Head of caudate nucleus (tissue), 42 donors: ENCODE measurements at places on chromosomes 4 and X.

DNA sequence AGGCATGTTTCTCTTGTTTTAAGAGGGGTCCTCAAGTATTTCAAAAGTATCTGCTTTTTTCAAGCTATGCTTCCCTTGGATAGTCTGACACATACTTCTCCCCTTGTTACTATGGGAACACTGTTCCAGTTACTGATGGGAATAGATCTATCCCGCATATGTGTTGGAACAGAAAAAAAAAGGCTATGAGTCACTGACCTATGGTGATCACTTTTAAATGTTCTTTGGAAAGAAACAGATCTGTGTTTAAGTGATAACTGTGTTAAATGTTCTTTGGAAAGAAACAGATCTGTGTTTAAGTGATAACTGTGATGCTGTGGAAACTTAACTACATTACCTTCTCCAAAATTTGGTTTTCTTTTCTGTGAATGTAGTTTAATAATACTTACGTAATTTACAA, 303.2 kb downstream of the TEX13C start:
- no peak for DNase-seq

DNA sequence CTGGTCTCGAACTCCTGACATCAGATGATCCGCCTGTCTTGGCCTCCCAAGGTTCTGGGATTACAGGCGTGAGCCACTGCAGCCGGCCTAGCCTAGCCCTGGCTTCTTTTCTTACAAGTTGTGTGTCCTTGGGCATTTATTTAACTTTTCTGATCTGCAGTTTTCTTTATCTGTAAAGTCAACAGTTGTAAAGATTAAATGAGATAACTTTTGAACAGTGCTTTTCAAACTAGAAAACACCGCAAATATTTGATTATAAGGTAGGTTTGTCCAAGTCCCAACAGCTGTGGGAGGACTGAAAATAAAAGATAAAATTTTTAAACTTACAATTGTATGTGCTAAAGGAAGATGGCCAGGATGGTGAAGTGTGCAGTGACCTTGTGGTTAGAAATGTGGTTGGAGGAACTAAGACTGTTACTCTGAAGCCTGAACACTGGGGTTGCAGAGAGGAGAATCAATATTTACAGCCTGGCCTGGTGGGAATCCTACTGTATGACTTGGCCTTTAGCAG, 44.8 kb downstream of the GSX2 start:
- no peak for DNase-seq

DNA sequence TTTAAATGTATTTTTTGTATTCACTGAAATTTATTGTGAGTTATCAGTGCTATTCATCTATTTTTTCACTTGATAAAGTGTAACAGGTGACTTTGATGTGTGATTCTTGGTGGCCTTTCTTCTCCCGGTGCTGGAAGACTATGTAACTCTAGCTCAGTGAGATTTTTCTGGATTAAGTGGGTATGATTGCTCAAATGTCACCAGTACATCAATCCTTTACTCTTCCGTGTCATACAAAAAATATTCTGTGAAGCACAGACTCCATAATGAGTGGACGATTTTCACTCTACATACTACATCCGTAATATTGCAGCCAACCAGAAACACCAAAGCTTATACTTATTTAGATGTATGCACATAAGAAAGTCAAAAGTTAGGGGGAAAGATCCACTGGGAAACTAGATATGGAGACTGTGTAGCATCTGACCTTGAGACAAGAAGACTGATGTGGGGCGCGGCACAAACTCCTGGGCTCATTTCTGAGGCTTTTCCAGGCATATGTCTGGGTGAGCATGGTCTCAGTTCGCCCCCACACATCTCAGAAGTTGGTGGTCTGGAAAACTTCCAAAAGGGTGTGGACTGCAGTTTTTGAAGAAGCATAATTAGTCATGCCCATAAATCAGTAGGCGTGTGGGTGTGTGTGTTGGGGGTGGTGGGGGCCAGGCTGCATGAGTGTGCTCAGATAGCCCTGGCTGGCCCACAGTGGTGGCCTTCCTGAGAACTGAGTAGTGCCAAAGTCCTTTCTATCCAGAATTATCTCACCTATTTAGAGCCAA, 53.9 kb upstream of the TENM3 start:
- no peak for DNase-seq

DNA sequence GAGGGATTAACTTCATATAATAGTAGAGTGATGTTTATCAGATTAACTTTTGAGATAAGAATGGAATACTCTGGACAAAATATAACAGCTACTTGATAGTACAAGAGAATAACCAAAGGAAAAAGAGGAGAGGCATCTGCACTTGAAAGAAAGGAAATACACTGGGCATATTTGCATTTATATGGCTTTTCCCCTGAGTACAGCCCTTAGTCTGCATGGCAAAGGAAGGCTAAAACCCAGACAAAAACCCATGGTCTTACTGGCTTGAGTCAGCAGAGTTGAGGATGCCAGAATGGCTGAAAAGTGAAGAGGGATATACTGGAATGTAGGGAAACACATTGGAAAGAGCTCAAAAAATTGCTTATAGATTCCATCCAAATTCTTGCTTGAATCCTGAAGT, 101.6 kb downstream of the COL4A5 start:
- DNase-seq: no peak
